ENCODE measurements at places on chromosomes 13 and 19.

DNA sequence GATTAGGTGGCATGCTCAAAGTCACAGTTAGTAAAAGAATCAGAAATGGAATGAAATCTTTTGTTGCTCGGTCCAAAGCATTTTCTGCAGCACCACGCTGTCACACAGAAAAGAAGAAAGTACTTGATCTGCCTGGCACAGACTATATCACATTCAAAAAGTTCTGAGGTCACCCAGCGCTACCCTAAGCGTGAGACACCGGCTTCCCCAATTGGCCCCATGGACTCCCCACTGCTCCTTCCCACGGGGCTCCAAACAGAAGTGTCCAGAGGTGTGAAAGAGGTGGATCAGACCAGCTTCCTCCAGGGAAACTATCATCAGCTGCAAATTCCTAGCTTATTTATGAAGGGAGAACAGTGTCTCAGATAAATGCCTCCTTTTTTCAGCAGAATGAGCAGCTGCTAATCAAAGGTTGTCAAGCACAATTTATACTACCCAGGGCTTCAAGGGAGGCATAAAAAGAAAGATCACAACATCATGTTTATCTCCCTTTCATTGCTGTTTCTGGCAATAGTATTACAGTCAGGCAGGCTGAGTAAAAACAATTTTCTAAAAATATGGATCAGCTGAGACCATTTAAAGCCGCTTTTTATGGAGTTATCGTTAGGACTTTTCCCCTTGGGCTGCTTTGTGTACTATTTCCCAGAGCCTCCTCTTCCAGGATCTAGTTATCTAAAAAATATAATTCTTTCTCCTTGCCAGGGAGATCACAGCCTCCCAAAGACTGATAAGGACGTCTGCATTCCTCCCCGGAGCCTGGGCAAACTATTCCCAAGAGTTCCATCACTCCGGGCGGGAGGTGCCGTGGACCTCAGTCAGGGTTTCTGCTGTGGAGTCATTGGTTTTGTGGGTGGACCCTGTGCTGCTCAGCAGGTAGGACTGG lies 208.0 kb downstream of the LHFPL6 start:
- no peak for DNase-seq

- DNase-seq = no peak
Observed at GRCh38 chr13:77876176-77876575, 42.5 kb downstream of the EDNRB start.

DNA sequence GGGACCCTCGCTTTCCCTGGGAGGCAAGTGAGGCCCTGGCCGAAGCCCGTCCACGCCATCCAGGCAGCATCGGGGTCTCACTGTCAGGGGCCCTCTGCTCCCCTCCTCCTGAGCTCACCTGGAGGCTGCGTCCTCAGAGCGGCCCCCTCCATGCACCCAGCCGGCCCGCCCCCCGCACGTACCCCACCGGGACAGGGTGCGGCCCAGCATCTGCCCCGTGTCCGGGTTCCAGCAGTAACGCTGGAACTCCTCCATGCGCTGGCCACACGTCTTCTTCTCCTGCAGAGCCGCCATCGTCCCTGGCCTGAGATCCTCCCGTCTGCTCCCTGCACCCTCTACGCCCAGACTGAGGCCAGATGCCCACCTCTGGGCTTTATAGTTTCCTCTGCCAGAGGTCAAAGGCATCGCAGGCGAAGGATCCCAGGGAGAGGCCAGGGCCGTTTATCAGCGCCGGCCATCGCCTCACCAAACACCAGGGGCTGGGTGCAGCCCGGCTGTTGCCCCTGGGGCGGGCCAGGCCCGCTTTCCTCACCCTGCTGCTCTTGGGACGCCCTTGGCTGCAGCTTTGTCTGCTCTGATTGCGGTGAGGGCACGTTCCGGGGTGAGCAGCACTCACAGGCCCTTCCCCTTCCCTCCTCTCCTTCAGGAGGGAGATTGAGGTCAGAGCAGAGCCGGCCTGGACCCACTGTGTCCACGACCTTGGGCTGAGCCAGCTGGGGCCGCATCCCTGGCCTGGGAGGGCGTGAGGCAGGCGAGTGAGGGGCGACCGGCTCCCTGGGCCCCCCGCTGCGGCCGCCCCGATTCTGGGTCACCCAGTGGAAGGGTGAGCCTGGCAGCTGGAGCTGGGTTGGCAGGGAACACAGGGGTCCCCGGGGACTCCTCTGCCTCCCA lies at the start of gene ATP4B:
Gene ATP4B (minus strand): TSS at position 348 of the 891 bp plus-strand sequence. CDS start 54 bp downstream, at position 294.
- no peak for DNase-seq

GRCh38 chr19:10467104-10467706 lies 36.0 kb downstream of the KEAP1 start:
- DNase-seq = no peak

DNA sequence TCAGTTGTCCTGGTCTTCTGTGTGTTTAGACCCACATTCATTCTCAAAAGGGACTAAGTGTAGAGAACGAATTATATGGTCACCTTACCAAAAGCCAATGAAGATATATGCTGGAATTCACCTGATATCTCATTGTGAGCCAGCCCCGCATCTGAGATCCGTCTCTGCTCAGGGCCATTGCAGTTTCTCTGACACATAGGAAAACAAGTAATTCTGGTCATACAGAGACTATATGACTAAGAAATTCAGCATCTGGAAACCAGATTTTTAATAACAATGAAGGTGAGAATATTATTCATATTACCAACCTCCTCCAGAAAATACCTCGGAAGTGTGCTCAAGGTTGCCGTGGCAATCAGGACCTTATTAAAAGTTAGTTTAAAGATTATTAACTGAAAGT lies 278.6 kb upstream of the EDNRB start:
- DNase-seq = no peak

DNA sequence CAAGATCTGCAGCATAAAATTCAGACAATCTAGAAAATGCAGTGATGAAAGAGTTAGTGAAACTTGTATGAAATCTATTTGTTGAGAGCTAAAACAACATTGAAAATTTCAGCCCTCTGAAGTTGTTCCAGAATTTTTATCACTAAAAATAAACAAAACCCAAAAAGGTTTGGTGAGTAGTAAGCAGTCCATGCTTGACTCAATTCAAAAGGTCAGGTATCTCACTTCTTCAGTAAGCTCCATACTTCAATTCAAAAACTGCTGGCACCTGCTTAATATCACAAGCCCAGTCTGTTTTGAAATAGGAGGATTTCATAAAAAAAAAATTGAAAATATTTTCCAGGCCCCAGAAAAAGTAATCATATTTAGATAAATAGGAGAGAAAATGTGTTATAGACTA lies 894.4 kb downstream of the SLITRK5 start:
- DNase-seq = no peak

GRCh38 chr13:39788102-39788501 lies 132.6 kb downstream of the COG6 start:
- DNase-seq = no peak

DNA sequence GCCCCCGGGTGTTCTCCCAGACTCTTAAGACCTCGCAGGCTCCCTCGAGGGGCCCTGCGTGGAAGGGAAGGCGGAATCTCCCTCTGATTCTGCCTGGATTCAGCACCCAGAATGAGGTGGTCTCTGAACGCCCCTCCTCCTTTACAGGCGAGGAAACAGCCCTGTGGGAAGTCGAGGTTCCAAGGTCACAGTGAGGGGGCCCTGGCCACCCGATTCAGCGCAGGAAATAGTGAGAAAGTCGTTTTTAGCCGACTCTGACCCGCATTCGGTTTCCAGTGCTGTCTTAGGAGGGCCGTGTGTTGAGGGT lies 1.1 kb downstream of the BSG start:
- DNase-seq = no peak
